Panc1 (cell line): ENCODE measurements at places on chromosomes 1 and 21.

DNA sequence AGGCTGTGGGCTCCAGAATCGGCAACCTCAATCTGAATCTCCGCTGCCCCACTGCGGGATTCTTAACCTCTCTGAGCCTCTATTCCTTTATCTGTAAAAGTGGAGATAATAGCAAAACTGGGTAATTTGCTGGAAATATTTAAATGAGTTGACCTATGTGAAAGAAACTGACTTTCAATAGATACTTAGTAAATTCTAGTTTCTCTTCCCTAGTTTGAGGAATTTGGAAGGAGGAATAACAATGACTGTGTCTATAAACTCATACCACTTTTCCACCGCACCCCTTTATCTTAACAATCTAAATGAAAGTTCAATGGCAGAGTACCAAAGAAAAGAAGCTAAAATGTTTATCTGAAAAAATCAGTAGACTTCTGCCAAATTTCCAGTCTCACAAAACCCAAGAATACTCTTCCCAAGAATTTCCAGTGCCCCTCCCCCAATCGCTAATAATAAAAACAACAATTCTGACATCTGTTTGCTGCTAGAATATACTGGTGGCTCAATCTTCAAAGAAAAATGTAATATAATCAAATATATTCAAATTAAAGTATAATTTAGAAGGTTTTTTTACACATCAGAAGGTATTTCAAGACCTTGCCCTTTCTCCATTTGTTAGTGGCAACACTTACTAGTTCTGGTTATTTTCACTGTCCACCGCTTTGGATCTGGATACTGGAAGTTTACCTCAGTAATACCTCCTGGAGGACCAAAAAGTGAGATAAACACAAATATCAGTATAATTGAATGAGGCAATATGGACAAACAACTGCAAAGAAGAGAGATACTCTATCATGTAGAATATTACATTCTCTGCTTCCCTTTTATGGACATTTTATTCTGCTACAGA, 171.2 kb downstream of the LTN1 start:
- DNase-seq: no peak

DNA sequence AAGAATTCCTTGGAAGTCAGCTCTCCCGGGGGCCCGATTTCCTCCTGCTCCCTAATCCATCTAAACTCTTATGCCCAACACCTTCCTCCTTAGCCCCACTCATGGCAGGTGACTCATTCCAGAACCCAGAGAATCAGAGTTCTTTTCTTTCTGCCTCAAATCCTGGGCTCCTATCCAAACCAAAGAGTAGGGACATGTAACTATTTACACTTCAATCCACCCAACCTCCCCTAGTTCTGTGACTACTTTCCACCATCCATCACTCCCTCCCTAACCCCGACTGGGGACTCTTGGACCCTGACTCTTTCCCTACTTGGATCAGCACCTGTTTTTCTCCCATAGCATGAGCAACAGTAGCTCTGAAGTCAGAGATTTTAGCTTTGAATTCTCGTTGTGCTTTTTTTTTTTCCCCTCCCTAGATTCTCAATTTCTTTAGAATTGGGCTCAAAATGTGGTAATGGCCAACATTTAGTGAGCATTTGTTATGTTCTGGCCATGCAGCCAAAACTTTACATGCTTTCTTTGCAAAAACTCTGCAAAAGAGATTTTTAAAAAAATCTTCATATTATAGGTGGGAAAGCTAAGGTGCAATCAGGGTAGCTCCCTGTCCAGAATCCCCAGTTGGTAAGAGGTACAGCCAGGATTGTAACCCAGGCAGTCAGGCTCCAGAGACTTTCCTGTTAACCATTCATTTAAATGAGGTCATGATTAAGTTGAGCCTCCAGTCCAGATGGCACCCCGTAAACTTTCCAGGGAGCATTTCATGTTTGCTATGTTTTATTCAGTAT, 7.5 kb upstream of the CYP4A11 start:
- DNase-seq: no peak

DNA sequence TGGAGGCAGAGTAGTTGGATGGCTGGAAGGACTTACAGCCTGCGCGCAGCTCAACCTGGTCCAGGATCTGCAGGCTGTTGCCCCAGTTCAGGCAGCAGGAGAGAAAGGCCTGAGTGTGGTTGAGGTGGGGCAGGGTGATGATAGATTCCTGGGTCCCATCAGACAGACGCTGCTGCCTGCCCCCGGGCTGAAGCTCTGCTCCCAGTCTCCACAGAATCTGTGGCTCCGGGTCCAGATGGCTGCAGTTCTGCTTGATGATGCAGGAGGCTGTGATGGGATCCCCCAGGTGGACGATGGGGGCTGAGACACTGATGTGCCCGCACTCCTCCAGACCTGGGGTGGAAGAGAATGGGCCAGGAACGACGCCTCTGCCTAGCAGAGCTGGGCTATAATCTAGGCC, 7.4 kb downstream of the CSF3R start:
- DNase-seq: no peak

DNA sequence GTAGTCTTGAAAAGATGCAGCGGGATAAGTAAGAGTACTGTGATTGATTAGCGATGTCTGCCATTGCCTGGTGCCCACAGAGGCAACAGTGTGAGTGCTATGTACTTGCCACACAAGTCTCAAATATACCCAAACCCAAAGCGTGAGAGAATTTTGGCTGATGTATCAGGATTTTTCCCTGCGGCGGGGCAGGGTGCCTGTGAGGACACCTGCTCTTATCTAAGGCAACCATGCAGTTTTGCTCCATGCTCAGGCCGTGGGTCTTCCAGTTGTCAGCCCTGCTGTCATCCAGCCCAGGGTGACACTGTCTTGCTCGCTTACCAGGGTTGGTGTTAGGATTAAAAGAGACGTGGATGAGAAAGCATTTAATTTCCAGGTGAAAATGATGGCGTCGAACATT, 202.7 kb downstream of the PTPRU start:
- no peak for DNase-seq

DNA sequence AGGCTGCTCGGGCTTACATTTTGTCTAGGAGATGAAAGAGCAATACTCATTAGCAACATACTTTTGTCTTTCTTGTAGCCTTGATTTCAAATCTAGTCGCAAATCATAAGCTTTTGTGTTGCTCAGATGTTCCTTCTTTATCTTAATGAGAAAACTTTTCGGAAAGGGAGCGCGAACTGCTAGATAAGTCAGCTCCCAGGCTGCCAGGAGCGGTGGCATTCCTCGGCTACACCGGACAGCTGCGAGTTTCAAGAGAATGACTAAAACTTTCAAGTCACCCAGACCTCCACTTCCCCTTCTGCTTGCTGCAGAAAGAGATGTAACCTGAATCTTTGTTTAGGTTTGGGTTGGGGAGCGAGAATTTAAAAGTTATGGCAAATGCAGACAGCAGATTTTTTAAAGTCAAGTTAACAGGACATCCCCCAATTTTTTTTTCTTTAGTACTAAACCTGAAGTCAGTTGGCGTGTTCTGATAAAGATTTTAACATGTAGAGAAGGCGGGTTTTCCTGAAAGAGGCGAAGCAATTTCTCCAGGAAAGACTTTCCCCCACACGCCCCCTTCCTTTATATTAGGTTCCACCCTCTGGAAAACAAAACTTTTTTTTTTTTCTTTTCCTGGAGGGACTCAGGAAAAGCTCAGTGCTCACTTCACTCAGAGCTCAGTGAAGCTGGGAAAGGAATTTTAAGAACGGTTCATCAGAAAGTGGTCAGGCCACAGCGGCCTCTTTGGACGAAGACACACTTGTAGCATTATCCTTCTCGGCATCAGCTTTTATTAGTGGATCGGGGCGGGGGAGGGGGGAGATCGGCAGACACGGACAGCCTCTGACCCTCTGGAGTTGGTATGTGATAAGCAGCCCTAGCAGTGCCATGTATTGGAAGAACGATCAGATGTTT, at the start of gene LHX8:
Gene LHX8, plus strand, starts transcription at position 639 of the 897 bp plus-strand sequence. CDS start 2,227 bp downstream, outside the sequence.
- no peak for DNase-seq

GRCh38 chr1:211985556-211986264, 49.6 kb downstream of the INTS7 start:
- DNase-seq: no peak

DNA sequence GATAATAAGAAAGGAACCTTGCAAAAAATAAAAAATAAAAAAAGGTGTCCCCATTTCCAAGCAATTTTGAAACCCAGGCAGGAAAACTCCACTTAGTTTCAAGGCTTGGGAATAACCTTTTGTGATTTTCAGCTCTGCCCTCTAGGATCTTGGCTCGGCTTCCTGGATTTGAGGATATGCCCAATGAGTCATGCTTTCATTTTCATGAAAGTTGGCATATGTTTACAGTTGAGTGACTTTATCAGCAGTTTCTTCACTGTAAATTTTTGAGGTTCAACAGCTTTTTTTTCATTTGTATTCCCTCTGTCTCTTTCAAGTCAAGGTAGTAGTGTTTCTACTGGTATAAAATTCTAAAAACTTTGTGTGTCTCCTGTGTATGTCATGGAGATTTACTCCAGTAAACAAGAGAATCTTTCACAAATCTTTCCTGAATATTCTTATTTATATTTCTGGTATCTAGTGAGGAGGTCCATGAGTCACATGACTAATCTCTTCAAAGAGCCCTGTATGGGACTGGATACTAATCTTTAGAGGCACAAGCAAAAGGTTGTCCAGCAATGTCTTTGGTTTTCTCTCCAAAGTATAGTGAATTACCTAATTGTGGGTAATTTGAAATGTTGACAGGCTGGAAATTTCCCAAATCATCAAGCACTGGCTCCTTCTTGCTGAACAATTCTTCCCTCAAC, 335.3 kb downstream of the BRINP2 start:
- no peak for DNase-seq

GRCh38 chr1:233421293-233421692, 93.8 kb downstream of the MAP3K21 start:
- DNase-seq: no peak

- no peak for DNase-seq
Observed at GRCh38 chr1:24920533-24920925, 9.5 kb downstream of the RUNX3 start.

GRCh38 chr1:15152318-15153183, 996 bp upstream of the TMEM51 start:
- peak; percentile 69 for DNase-seq

DNA sequence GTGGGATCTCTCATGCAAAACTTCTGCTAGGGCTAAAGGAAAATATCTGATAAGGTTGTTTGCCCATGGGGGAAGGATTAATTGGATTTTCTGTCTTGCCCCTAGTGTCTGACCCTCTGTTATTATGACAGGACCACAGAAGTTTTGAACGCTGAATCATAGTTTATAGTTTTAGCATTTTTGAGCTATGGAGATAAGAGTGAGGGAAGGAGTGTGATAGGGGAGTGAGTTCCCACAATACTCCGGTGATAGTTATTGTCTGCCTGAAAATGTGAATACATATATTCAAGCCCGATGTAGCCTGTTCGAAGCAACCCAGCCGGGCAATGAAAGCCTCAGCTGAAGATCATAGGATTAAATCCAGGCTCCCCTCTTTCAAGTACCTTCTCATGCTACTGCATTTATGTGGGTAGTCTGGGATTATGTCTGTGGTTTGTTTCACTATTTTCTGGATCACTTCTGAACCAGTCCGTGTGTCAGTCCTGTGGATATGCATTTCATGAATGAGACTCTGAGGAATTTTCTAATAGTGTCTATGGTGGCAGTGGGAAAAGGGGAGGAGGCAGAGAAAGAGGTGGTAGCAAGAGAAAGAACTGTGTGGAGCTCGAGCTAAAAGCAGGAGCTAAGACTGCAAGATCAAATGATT, 258.7 kb downstream of the DISC1 start:
- DNase-seq: no peak

DNA sequence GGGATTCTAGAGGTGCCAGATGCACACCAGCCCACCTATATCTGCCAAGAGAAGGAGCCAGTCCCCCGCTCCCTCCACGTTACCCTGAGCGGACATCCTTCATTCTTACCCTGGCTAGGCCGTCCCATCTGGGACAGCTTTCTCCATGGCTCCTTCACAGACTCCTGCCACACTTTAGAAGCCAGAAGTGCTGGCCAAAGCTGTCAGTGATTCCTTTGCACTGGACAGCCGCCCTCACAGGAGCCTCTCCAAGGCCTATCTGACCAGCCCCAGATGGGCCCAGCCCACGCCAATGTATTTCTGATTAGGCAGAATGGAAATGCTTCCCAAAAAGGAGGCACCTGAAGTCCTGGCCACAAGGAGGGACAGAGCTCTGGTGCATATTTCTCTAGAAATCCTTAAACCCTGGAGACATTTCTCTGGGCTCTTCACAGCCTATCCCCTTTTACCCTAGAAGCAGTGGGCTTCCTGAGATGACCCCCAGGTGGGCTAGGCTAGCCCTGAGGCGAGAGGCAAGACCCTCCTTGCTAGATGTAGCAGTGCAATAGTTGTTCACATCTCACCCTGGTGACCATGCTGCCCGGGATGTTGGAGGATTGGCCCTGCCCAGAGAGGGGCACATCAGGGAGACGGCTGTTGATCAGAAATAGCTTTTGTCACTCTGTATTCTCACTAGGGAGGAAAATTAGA, 44.1 kb downstream of the RASSF5 start:
- no peak for DNase-seq

DNA sequence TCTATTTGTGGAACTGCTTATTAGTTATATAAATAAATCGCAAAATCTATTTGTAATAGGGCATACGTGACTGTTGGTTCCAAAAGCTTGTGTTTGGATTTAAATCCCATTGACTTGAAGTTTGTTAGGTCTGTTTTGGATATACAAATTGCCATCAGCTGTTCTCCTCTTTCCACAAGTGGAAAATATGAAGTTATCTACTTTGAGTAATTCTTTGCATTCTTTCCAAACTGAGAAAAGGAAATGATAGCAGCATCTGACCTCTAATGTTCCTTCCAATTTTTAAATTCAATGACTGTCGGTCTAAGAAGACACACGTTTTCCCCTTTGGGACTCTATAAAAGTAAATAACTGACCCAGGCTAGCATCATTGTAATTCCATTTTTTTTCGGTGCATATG, 165.7 kb upstream of the SGIP1 start:
- no peak for DNase-seq

GRCh38 chr1:158080066-158080465, 86.6 kb downstream of the KIRREL1 start:
- no peak for DNase-seq

DNA sequence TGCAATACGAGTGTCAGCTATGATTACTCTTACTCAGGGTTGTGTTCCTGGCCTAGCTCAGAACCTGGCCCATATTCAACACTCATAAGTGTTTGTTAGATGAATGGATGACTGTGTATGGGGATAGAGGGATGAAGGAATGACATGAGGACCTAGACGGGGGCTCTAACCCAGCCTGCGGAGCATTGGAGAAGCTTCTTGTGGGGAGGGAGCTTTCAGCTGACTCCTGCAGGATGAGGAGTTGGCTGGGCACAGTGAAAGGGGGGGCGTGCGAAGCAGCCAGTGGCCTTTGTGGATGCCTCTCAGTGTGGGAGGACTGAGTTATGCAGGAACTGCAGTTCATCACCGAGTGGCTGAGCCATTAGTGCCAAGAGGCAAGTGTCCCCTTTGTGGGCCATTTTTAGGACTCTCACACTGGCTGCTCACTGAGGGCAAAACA, 1.2 kb upstream of the EXTL1 start:
- DNase-seq: no peak
